ENCODE measurements at places on chromosomes 16 and 17.

GRCh38 chr17:74480290-74480689 is 13.9 kb downstream of the CD300A start:
- no peak for DNase-seq

GRCh38 chr16:27322858-27323780 is 9.3 kb downstream of the IL4R start:
- DNase-seq = no peak

GRCh38 chr17:15947271-15947670 is 2.3 kb downstream of the ADORA2B start:
- no peak for DNase-seq

DNA sequence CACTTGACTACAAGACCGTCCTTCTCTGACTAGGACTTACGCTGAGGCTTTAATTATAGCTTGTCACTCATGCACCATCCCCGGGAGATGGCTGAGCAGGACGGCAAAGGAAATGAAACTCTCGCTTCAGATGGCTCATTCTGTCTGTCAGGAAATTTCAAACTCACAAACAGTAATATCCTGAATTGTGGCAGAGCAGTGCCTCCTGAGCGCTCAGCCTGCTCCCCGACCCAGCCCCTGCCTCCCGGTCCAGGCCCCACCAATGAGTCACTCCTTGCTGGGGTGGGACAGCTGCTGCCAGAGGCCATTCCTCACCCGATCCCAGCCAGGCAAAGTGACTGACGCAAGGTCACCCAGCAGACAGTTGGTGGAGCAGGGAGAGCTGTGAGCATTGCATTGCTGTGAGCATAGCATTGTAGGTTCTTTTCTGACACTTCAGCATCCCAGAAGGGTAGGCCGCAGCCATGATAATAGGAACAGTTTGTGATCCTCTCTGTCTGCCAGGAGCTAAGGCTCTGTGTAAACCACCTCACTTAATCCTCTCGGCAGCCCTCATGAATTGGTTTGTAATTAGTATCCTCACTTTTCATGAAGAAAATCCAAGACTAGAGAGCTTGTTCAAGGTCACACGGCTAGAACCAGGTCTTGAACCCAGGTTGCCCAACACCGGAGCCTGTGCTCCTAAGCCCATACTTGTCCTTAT is 20.9 kb downstream of the CCDC182 start:
- DNase-seq = no peak

GRCh38 chr17:77597418-77598240 is 360.9 kb upstream of the TNRC6C start:
- DNase-seq = no peak

DNA sequence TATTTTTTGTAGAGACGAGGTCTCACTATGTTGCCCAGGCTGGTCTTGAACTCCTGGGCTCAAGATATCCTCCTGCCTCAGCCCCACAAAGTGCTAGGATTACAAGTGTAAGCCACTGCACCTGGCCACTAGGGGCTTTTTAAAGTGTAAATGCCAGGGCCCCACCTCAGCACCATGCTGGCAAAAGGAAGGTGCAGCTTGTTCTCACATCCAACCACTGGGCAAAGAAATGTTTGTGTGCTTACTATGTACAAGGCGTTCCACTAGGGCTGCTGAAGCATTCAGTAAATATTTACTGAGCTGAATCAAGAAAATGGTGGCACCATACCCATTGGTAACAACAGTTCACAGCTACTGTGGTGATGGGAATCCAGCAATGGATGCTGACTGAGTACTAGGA is 22.6 kb downstream of the COG1 start:
- DNase-seq = no peak

DNA sequence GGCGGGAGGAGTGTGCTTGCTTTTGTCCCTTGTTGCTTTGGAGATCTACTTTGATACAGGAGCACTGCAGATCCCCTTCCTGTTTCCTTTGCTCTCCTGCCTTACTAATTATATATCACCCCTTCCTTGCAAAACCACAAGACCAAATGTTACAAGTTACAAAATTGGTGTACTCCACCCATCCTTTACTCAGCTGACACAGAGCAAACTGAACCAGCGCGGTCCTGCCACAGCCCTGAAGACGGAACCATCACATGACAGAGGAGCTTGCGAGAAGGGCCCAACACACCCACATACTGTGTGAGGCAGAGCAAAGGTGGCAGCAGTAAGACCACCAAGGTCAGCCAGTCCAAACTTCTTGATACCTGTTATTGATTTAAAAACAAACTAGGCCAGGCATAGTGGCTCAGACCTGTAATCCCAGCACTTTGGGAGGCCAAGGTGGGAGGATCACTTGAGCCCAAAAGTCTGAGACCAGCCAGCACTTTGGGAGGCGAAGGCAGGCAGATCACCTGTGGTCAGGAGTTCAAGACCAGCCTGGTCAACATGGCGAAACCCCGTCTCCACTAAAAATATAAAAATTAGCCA is 33.2 kb downstream of the CYTH1 start:
- DNase-seq = peak; percentile 60

DNA sequence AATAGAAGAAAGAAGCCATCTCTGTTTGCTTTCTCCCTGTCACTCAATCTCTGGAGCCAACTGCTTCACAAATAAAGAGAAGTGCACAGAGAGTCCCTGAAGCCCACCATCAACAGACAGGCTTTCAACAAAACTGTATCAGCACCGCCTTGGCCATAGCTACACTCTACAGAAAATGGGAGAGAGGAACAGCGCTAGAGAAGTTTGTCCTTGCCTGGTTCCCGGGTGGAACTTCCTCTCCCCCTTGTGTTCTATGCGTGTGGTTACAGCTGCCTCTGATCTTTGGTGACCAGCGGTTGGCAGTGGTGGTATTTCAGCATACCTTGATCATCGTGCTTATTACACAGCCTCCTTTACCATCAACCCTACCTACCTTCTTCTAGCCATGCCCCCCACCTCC is 91.4 kb upstream of the CCL2 start:
- DNase-seq = no peak

DNA sequence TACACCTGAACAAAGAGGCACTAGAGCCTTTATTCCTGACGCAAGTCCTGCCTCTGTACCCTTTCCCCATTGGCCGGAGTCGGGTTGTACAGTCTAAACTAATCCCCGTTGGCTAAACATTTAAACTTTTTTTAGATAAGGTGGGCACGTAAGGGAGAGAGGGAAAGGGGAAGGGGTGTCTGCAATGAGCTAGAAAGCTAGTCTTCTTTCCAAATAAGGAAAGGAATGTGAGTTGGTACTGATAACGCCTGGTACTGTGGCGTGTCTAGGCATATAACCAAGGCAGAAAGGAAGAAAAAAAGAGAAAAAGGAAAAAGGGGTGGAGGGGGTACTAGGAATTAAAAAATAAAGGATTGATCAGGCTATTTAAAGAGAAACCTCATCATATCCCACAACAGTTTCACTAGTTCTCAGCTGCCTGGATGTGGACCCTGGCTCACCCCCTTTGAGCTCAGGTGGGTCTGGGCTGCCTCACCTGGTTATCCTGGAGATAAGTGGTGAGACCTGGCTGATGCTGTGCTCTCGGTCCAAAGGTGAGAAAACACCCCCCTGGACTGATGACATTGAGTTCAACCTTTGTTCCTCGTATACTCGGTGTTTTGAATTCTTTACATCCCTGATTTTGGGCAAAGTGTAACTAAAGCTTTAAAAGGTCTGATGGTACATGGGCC is 90.9 kb upstream of the EEF2KMT start:
- no peak for DNase-seq

DNA sequence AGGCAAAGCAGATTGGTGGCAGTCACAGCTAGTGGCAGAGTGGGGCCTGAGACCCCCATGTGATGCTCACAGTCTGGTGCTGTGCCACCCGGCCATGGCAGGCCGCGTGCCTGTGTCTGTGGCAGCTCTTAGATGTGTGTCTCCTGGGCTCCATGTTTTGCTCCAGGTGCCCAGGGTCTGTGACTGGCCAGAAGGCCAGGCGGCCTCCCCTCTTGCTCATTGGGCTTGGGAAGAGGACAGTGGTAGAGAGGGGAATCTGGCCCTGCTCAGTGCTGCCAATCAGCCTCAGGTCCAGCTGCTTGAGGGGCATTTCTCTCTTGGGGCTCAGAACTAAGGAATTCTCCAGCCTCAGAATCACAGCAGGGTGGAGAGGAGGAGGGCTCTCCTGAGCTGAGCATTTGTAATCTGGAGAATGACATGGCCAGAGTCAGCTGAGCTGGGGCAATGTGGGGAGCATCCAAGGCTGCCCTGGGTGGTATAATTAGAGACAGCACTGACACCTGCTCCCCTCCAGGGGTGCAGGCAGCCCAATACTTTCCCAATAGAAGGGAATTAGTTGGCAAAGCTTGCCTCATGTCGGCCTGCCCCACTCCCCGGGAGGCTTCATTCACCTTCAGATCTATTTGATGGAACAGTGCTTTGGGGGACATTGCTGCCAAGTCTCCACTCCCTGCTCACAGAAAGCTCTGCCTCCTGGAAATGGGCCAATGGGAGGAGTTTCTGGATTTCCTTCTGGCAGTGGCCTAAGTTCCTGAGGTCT is 2.7 kb upstream of the LASP1NB start:
- DNase-seq = no peak

GRCh38 chr17:27808628-27809027 is 8.3 kb upstream of the NOS2 start:
- DNase-seq = peak; percentile 25

DNA sequence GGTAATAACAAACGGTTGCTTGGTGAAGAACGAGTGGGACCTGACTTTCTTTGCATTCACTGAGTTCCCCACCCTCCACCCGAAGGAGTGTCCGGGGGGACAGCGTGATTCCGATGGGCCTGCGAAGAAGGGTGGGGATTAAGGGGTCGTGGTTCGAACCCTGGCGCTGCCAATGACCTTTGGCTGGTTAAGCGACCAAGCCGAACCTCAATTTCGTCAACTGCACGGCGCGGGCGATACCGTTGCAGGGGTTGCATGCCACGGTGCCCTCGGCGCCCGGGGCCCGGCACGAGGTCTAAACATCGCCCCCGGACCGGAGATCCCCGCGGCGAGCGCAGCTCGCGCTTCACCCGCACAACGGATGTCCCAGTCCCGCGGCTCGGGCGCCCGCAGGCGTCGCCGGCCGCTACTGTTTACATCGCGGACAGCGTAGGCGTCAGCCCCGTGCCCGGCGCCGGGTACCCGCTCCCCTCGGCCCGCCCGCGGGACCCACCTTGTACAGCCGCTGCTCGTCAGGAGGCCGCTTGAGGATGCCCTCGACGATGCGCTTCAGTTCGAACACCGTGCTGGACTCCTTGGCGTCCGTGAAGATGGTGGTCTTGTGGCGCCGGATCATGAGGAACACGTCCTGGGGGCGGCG is 460 bp downstream of the ELOB start:
- DNase-seq = peak; percentile 43

GRCh38 chr17:9446528-9446927 is 129.1 kb downstream of the STX8 start:
- DNase-seq = no peak

GRCh38 chr17:58272367-58273280 is 8.1 kb downstream of the MPO start:
- no peak for DNase-seq

DNA sequence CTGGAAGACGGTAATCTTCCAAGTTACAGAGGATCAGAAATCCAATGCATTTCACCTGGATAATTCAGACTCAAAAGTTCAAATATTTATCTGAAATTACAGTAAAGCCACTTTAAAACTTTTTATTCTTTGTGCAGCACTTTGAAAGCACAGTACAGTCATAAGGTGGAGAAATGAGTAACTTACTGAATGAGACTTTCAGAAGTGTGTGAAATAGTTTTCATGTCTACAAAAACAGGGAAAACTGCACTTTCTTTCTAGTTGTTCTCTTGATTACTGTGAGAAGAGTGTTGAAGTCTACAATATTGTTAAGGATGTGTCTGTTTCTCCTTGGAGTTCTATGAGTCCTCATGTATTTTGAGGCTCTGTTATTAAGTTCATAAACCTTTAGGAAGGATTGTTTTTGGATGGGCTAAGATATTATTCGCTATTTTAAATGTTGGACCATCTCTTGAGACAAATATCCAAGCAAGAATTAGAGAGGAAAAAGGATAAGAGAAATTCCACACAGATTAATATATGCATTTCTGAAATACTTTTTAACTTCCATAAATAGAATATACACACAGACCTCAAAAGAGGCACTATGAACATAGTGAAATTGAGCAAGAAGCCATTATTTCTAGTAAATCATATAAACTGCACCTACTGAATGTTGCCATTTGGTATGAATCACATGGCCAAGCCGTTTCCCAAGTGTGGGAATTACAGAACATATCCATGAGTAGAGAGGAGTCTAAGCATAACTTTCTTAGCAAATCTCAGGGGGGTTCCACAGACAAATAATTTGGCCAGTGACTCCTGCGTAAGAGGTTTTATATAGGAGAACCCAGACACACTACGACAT is 83.6 kb upstream of the PLEKHM1 start:
- DNase-seq = no peak

DNA sequence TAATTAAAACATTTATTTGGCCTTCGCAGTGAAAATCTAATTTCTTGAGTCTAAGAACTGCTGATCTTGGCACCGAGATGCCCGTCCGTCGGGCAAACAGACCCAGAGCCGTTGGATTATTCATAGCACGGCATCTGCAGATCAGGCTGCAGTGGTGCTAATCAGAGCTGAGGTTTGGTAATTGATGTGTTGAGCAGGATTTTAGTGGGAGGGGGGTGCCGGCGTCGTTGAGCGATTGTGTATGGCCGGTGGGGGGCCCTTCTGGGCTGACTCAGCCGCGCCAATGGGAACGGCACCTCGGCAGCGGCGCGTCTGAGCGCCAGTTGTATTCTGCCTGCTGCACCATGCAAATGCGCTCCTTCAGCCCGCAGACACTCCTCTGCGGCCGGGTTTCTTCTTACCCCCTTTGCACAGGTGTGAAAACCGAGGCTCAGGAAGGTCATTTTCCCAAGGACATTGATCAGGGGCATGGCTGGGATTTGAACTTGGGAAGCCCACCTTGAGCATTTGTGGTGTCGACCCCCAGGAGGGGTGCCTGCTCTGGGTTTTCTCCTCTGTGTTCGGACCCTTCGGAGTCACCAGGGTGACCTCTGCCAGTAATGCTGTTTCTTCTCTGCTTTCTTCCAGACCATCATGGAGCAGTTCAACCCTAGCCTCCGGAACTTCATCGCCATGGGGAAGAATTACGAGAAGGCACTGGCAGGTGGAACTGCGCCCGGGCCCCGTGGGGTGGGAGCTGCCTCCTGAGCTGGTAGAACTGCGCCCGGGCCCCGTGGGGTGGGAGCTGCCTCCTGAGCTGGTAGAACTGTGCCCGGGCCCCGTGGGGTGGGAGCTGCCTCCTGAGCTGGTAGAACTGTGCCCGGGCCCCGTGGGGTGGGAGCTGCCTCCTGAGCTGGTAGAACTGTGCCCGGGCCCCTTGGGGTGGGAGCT is 18.4 kb downstream of the BAIAP2 start:
- DNase-seq = no peak

DNA sequence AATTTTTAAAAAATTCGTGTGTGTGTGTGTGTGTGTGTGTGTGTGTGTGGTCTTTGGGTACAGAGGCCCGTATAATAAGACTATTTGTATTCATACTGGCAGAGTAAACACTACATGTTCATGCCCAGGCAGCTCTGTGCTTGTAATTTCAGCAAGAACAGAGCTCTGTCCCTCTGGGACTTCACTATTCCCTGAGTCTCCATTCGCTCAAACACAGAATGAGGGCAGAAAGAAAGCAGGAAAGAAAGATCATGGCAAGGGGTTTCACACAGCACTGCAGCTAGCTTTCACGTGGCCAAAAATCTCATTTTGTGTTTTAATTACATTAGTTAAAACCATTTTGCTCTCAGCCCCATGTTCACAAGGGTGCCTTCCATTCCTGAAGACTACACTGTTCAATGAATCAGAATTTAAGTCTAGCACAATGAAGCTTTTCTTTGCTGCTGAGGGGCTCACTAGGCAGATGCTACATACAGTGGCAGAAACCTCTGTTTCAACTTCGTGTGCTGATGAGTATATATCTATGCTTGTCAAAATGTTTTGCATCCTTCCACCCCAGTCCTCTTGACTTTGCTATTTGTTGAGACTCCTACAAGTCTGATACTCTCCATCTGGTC is 198.4 kb upstream of the C17orf78 start:
- DNase-seq = no peak

All from stimulated activated CD4-positive, alpha-beta T cell treated with anti-CD3 and anti-CD28 coated beads, Interleukin-4, amount 100 ng/mL, for 1 hour (primary cell).